ENCODE measurements at places on chromosomes 4 and X.

GRCh38 chrX:77668391-77669237 lies 117.4 kb downstream of the ATRX start:
- no peak for DNase-seq

DNA sequence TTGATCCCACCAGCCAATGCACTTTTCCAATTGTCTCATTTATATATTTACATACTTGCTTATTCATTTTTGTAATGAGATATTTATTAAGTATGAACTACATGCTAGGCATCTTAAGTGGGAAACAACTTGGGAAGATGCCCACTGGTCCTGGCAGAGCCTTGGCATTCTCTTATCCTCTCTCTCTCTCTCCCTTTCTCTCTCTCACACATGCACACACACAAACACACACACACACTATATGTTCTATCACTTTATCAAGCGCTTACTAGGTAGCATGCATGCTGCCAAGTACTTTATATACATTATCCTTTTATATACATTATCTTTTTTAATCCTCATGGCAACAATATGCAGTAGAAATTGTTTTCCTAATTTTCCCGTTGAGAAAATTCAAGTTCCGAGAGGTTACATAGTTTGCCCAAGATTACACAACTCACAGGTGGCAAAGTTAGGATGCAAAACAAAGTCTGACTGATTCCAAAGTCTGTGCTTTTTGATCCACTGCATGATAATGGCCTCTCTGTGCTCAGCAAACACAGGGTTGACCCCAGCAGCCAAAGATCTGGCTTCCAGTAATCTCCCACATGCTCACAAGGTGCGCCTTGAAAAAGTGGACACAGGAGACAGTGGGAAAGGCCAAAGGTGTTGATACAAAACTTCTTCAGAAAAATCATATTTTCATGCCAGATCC lies 173.1 kb upstream of the KLF3 start:
- no peak for DNase-seq

GRCh38 chr4:108139089-108139488 lies 29.6 kb downstream of the LEF1 start:
- DNase-seq, result no peak

GRCh38 chr4:41747230-41748055 lies 1.1 kb downstream of the PHOX2B start:
- no peak for DNase-seq

- no peak for DNase-seq
Measured at GRCh38 chrX:153877571-153878261, 8.3 kb downstream of the L1CAM start.

DNA sequence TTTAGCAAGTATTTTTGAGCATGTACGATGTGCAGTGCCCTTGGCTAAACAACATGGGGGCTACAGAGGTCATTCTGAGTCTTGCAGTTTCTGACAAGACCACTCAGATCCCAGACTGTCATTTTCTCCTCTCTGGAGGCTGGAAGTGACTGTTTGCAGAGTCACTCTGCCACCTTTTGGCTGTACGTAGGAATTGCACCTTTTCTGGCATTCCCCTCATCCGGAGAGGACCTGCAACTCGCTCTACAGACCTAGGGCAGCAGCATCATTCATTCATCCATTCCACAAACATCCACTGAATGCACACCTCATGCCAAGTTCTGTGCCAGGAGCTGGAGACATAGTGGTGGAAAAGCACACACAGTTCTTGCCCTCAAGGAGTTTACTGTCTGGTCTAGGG lies 160.4 kb upstream of the GPR101 start:
- no peak for DNase-seq

Measured in stimulated activated CD8-positive, alpha-beta memory T cell treated with anti-CD3 and anti-CD28 coated beads, Interleukin-12 subunit alpha, Interleukin-12 subunit beta, amount 100 ng/mL, for 4 hours (primary cell).